ENCODE measurements at places on chromosomes 4 and X.

DNA sequence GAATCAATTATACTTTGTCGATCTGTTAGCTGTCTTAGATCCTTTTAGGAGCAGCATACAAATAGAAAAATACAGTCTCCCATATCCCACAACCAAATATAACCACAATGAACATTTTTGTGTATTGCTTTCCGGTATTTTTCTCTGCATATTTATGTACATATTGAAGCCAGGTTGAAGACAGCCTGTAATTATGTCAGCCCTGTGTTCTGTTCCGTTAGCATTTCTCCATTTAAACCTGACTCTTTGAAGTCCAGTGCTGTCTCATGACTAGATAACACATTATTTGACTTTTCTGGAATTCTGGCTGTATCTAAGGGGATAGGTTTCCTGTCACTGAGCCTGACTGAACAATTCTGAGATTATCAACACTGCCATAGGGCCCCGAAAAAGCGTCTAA, 4.0 kb upstream of the SLC34A2 start:
- DNase-seq, result no peak

- no peak for DNase-seq
These were observed 159.8 kb downstream of the SLC4A4 start for GRCh38 chr4:71498625-71499024.

- no peak for DNase-seq
These were observed 4.4 kb upstream of the SOWAHB start for GRCh38 chr4:76902233-76902890.

- DNase-seq, result no peak
These were observed 9.1 kb upstream of the SLC9B2 start for GRCh38 chr4:103085555-103086196.

GRCh38 chr4:94351319-94351718, 8.7 kb upstream of the HPGDS start:
- DNase-seq, result no peak

Measured in inflammatory macrophage (primary cell).